ENCODE measurements at places on chromosomes 11 and 22.

- no peak for DNase-seq
Measured at GRCh38 chr11:11148104-11148509, 204.9 kb downstream of the CSNK2A3 start.

DNA sequence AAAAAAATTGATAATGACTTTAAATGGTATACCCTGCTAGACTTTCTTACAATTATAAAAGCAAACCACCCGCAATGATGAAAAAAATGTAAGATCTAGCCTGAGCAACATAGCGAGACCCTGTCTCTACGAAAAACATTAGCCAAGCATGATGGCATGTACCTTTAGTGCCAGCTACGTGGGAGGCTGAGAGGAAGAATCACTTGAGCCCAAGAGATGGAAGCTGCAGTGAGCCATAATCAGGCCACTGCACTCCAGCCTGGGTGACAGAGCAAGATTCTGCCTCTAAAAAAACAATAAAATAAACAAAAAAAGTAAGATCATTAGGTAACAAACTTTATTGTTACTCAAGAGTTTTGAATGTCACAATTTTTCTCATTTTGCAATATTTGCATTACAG lies 39.2 kb downstream of the KMT5B start:
- no peak for DNase-seq

DNA sequence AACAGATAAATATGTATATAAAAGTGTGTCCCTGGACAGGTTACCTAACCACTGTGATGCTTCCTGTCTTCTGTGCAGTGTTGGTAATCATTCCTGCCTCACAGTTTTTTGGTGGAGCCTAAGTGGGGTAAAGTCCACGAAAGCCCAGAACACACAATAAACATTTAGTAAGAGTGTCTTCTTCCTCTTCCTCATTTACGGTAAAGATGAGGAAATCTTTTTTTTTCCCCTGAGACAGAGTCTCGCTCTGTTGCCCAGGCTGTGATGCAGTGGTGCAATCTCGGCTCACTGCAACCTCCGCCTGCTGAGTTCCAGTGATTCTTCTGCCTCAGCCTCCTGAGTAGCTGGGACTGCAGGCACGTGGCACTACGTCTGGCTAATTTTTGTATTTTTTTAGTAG lies 117.1 kb downstream of the LDLRAD3 start:
- no peak for DNase-seq

- no peak for DNase-seq
Measured at GRCh38 chr11:24932110-24933000, 435.5 kb downstream of the LUZP2 start.

DNA sequence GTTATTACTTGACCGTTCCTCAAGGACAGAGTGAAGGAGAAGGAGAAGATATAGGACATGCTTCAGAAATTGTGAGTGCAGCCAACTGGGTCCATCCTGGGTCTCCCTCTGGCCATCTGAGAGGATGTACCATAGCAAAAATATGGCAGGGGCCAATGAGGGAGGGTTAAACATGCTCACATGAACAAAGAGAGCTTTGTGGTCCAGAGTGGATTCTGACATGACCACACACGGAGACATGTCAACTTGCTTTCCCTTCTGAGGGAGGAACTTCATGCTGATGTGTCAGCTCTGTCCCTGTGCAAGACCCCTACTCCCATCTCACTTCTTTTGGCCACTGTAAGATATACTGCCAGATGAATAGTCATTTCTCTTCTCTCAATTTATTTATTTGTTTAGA lies 3.0 kb upstream of the UBASH3B start:
- DNase-seq, result no peak

DNA sequence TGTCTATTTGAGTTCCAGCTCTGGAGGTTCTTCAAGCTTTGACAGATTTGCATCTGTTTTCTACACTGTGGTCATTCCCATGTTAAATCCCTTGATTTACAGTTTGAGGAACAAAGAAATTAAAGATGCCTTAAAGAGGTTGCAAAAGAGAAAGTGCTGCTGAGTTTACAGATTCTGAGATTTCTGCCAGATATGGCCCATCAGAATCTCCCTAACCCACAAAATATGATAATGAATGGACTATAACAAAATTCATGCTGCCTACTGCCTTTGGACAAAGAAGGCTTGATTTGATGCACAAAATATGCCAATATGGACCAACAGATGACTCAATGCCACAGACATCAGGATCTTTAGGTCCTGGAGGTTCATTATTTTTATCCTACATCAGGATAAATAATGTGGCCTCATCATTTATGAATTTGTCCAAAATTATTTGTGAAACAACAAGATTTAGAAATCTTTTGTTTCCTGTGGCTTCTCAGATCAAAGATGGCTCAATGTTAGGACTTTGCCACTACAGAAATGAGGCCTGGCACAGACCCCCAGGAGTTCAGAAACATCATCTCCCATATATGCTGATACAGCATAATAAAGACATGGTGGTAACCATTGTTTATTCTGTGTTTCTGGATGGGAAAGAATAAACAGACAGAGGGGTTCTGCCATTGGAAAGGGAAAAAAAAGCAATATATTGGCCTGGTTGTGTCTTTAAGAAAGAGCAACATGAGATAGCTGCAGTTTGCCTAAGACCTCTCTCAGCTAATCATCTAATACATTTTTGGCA lies 6.7 kb downstream of the OR5AN1 start:
- DNase-seq, result no peak

DNA sequence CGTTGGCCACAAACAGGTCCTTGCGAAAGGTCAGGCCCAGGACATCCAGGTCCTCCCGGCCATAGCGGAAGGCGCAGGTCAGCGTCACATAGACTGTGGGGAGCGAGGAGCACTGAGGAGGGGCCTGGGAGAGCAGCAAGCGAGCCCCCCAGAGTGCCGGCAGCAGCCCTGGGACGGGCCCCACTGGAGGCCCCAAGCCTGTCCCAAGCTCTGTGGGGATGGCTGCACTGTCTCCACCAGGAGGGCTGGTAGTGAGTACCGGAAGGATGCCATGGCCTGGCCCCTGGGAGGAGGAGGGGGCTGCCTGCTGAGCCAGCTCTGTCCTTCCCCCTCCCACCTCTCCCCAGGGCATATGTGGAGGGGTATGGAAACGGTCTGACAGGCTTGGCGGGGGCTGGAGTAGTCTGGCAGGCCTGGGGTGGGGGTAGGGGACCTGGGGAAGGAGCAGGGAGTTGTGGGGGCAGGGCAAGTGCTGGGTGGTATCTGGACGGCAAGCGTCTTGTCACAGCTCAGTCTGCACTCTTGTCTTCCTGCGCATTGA lies 42.9 kb downstream of the TPBGL start:
- DNase-seq, result no peak

GRCh38 chr11:64157631-64158394 lies 8.1 kb downstream of the MACROD1 start:
- DNase-seq, result peak; percentile 47

DNA sequence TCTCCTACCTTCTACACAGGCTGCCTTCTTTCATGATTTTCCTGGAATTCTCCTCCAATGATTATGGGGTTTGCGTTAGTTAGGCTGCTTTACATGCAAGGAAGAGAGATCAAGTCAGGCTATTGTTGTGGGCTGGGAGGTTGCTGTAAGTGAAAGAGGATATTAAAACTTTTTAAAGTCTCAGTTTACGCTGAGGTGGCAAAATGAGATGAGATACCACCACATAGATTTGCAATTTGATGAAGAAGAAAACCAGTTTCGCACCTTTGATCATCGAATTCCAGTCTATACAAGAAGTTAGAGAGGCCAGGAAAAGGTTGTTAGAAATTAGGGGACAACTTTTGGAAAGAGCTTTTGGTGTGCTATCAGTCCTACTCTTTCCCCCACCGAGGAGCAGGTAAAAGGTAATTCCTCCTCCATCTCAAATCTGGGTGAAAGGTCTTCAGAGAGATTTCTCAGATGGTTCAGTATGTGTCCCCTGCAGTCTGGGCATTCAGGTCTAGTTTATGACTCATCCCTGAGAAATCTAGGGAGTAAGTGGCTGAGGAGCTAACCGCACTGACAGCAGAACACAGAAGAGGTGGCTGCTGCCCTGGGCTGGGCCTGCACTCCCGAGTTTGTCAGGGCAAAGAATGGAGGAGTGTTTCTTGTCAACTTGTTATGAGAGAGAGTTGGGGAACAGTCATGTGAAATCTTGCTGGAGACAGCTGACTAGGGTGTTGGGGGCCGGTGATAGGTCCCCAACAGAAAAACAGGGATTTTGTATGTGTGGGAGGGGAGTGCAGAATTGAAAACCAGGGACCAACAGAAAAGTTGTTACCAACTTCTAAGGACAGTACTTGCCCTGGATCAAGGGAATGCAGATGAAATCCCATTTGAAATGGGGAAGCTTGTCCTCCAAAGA lies 34.7 kb downstream of the CCDC83 start:
- DNase-seq, result no peak

DNA sequence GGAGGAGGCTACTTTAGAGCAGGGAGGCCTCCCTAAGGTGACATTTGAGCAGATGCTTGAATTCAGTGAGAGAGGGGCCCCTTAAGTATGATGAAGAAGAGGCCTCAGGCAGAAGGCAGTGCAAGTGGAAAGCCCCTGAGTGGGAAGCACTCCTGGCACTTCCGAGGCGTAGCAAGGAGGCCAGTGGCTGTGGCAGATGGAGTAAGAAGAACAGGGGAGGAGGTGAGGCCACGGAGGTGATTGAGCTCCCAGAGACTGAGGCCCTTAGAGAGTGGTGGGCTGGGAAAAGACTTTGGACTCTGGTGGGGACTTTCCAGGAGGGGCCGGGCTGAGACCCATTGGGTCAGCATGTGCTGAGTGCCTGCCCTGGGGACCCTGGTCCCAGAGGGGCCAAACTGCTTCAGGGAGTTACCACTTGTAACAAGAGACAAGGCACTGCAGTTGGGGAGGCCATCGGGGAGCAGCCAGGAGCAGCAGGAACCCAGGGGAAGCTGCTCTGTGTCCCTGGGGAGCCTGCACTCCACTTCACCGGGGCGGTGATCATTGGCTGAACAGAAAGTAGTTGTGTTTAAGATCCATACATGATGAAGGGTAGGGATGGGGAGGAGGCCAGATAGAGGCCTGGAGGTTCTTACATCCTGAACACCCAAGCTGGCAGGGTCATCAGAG lies 2.5 kb upstream of the CENPM start:
- no peak for DNase-seq

DNA sequence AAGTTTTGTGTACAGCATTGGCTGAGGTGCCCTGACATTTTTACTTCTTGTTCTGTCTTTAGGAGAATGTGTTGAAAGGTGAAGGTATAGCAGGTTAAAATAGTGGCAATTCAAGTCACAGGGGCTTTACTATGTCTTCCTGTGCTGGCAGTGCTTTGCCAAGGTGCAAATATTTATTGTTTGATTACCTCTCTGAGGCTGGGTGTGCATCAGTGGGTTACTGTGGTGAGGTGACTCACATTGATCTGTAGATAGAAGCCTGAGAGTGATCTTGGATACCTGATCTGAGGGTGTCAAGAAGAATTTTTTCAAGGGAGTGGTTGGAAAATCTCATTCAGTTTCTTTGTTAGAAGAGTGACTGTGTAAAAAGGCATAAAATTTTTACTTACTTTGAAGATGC lies 90.0 kb downstream of the ARHGAP42 start:
- DNase-seq, result no peak

GRCh38 chr22:49411236-49411635 lies 416.4 kb downstream of the BRD1 start:
- DNase-seq, result no peak

- DNase-seq, result no peak
Measured at GRCh38 chr11:69151836-69152235, 3.9 kb upstream of the SMIM38 start.

DNA sequence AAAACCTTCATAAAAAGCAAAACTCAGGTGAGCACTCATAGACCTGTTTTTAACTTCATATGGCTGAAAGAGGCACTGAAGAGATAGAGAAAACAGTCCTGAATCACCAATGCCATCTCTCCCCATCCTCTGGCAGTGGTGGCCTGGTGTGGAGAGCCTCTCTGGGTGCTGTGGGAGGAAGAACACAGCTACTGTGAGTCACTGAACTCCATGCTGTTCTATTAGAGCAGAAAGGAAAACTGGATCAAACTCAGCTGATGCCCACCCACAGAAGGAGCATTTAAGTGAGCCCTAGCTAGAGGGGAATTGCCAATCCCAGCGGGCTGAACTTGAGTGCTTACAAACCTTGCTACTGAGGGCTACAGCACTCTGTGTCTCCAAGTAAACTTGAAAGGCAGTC lies 115.3 kb upstream of the SESN3 start:
- DNase-seq, result no peak

GRCh38 chr11:20037396-20038153 lies 122.7 kb downstream of the DBX1 start:
- no peak for DNase-seq

- no peak for DNase-seq
Measured at GRCh38 chr11:130872981-130873380, 43.3 kb downstream of the SNX19 start.

DNA sequence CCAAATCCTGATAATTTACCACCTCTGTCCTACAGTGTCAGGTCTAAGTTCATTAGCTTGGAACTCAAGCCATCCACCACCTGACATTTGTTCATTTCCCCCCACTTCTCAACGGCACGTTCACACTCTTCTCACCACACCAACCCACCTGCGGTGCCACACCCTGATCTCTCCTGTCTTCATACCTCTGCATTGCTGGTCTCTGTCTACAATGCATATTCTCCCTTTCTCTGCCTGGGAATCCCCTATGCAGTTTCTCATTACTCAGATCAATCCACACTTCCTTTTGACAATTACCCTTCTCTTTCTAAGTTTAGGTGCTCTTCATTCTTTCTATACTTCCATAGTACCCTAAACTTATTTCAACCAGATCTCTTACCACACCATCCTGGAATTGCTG lies 20.4 kb upstream of the EMSY start:
- DNase-seq, result no peak

GRCh38 chr11:124168796-124169195 lies 14.3 kb upstream of the OR10D3 start:
- no peak for DNase-seq

- no peak for DNase-seq
Measured at GRCh38 chr11:105937738-105938137, 84.3 kb downstream of the MSANTD4 start.

All from hematopoietic multipotent progenitor cell treated with erythropoietin and hydrocortisone succinate and interleukin-3 and kit ligand, for 6 days (in vitro differentiated cells).